ENCODE measurements at places on chromosomes 4 and X.

GRCh38 chr4:39335566-39335965 is 30.6 kb downstream of the RFC1 start:
- DNase-seq, result no peak

DNA sequence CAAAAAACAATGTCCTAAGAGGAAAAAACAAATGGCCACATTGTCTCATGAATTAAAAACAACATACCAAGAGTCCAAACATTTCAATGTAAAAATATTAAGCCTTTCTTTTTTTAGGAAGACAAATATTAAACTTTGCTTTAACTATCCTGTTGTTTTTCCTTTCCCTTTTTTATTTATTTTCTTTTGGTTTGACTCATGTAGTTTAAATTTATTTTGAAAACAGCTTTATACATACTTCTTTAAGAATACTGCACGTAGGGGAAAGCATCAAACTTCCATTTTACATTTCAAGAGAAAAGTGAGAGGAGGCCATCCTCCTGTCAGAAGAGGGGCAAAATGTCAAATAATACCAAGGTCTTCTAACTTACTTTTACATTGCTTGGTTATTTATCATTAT is 8.7 kb downstream of the GAB1 start:
- DNase-seq, result no peak

DNA sequence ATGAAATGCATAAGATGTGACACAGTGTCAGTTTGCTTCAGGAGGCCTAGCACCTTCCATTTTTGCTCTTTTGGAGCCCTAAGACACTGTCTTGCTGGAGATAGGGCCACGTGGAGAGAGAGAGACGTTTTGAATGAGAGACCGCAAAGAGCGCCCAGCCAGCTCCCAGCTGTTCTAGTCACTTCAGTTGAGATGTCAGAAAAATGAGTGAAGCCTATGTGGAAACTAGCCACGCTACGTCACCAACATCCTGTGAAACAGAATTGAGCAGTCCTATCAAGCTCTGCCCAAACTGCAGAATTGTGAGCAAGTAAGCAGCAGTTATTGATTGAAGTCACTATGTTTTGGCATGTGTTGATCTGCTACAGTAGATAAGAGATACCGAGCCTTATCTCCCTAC is 13.1 kb downstream of the GPR82 start:
- DNase-seq, result no peak

DNA sequence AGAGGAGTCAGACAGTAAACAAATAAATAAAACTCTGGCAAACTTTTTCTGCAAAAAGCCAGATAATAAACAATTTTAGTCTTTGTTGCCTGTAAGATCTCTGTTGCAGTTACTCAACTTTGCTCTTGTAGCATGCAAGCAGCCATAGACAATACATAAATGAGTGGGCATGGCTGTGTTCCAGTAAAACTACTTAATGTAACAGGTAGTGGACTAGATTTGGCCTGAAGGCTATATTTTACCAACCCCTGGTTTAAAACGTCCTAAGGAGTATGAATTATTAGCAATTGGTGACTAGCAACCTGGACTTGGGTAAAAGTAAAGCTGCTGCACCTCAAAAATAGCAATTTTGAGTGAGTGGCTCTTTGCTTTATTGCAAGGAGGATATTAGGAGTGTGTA is 30.9 kb downstream of the SLAIN2 start:
- no peak for DNase-seq

DNA sequence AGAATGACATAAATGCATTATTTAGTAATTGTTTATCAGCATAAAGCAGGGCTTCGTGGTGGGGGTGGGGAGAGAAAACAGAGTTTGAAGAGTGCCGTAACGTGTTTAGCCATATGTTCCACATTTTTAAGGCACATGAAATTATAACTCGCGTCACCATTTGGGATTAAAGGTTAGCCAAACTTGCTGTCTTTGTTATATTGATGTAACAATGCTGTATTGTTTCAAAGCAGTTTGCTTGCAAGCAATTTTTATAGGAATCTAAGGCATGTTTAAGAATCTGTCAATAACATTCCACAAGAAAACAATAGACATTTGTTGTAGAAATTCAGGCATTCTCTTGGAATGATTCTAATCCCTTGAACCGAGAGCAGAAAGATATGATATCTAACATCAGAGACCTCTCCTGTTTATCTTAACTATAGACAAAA is 78.3 kb downstream of the CLDN22 start:
- no peak for DNase-seq

- no peak for DNase-seq
Observed at GRCh38 chr4:3226944-3227343, 22.0 kb upstream of the MSANTD1 start.

GRCh38 chr4:104728380-104729122 is 233.9 kb upstream of the CXXC4 start:
- no peak for DNase-seq

GRCh38 chr4:155190099-155190498 is 18.3 kb upstream of the NPY2R start:
- no peak for DNase-seq

DNA sequence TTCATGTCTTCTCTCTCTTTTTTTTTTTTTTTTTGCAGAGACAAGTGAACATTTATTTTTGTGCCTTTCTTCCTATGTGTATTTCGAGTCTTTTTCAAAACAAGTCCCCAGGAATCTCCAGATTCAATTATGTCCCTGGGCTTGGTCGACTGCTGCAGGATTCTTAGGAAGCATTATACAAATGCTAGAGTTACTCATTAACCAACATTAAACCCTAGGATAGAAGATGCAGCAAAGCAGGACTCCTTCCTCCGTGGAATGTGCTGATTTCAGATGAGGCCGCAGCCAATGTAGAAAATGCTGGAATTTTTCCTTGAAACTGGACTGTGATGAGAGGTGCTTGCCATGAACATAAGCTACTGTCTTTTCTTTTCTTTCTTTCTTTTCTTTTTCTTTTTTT is 3.4 kb downstream of the ZNF81 start:
- DNase-seq, result no peak

GRCh38 chr4:110636171-110636679 is 13.3 kb upstream of the PITX2 start:
- DNase-seq, result peak; percentile 19

All from GM20000 (cell line).